ENCODE measurements at places on chromosomes 1 and 21. TPM values are rescaled to one million over a fixed set of nuclear protein-coding genes. Genes with fewer than 3 reads are reported as not detected.

DNA sequence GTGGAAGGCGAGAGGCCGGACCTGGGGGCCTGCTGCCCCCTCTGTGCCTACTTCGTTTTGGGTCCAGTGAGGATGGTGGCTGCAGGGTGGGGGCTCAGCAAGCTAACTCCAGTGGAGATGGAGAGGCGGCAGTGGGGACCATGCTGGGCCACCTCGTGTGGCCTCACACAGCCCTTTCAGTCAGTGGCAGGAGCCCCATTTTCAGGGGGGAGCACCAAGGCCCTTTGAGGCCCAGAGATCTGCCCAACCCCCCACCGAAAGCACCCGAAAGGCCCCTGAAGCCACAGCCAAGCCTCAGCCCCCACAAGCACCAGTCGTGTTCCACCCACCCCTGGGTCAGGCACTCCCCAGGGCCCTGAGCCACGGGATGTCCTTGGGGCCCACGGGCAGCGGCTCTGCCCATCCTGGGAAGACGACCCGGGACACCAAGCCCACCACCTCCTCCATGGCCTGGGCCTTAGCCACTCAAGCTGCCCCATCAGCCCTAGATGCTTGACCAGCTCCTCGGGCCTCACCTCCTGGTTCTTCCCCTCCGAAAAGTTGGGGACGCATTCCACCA, 345 bp downstream of the FTCD start:
- no peaks in the 10 kb centered on the region for H3K36me3 ChIP-seq
- DNase-seq, result no peak
- H3K27me3 ChIP-seq, result no peaks in the 10 kb centered on the region
- H3K4me3 ChIP-seq, result no peak overlapping the region
- no peaks in the 10 kb centered on the region for H3K4me1 ChIP-seq
- no peak overlapping the region for H3K27ac ChIP-seq

GRCh38 chr1:113244112-113244820, 146.0 kb upstream of the MAGI3 start:
- no peak overlapping the region for H3K27ac ChIP-seq
- no peaks in the 10 kb centered on the region for H3K4me1 ChIP-seq
- DNase-seq, result no peak
- H3K4me3 ChIP-seq, result no peak overlapping the region

The F13B gene
- total RNA-seq, result not detected

The SH2D1B gene
- total RNA-seq, result not detected

Data from activated CD4-positive, alpha-beta T cell treated with anti-CD3 and anti-CD28 coated beads for 36 hours (primary cell).